ENCODE measurements at places on chromosomes 1 and 21.

- DNase-seq, result no peak
These were observed 51.1 kb downstream of the KCNK1 start for GRCh38 chr1:233664804-233665574.

GRCh38 chr1:1929639-1930545, 10.8 kb upstream of the TMEM52 start:
- no peak for DNase-seq

DNA sequence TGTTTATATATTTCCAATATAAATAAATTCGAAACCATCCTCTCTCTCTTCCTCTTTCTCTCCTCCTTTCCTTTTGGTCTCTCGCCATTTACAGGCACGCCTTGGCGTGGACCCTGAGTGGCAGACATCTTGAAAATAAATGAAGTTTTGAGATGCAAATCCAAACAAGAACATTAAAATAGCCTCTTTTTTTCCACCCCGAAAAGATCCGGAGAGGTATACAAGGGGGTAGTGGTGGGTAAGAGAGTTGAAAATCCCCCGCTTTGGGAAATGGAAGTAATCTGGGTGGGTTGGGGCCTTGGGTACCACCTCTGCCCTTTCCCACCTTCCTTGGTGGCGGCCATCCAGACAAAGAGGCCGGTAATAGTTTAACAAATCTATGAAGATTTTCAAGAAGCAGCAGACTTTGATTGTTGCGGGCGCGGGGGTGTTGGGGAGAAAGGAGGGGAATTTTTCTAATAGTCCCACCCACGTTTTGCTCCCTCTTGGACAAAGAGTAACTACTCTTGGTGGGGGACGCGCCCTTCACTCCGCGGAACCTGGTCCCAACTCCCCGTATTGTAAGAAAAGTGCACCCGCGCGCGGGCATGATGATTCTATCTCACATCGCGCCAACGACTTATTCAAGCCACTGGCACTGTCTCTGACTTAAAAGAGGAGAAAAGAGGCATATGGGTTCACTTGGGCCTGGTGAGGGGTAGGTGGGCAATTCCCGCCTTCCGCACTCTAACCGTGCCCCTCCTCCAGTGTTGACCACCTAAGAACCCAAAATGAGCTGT, 4.0 kb upstream of the FOXD3 start:
- no peak for DNase-seq

DNA sequence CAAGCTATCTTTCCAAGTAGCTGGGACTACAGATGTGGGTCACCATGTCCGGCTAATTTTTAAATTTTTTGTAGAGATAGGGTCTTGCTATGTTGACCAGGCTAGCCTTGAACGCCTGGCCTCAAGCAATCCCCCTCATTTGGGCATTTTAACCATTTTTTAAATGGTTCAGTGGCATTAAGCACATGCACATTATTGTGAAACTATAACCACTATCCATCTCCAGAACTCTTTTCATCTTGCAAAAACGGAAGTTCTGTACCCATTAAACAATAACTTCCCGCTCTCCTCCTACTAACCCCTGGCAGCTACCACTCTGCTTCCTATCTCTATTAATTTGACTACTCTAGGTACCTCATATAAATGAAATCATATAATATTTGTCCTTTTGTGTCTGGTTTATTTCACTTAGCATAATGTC, 4.8 kb upstream of the IL6R start:
- no peak for DNase-seq

- DNase-seq, result peak; percentile 48
These were observed 113.8 kb downstream of the UBR4 start for GRCh38 chr1:19096036-19096833.

DNA sequence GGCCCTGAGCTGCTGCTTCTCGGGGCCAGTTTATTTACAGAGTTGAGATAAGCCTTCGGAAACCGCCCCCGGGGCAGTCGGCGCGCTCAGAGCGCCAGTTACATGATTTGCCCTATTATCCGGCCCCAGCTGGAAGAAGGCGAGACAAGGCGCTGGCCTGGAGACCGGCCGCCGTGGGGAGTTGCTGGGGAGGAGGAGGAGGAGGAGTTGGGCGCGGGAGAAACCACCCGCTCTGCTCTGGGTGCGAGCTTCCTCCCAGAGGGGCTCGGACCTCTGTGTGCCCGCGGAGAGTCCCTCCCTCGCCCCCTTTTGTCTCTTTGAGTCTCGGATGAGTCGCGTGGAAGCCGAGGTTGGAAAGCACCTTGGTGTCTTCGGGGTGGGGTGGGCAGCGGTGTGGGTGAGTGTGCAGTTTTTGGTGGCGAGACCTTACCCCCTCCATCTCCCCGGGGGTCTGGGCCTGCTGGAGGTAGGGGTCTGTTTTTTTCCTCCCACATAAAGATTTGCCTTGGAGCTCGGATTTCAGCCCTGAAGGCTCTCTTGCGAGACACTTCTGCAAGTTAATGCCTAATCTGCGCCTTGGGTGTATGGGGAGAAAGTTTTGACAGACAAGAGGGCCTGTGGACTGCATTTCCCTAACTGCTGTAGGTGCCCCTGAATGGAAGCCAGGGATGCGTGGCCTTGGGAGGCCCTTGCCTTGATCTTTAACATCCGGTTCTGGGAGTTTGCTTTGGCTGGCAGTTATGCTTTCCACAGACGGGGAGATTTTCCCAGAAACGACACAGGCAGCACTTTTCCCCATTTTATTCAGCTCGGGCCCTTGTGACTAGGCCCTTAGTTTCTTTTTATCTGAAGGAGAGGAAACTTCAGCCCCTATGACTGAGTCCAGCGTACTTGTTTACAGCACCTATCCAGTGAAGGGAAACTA, 80.0 kb downstream of the NDUFS5 start:
- peak; percentile 80 for DNase-seq

- DNase-seq, result no peak
These were observed 65.8 kb upstream of the HSD17B7 start for GRCh38 chr1:162724583-162725120.

GRCh38 chr1:116819081-116819480, 64.9 kb downstream of the CD2 start:
- DNase-seq, result no peak

GRCh38 chr1:31952825-31953220, 14.7 kb upstream of the PTP4A2 start:
- no peak for DNase-seq

GRCh38 chr1:203425663-203425975, 50.0 kb upstream of the PRELP start:
- no peak for DNase-seq

DNA sequence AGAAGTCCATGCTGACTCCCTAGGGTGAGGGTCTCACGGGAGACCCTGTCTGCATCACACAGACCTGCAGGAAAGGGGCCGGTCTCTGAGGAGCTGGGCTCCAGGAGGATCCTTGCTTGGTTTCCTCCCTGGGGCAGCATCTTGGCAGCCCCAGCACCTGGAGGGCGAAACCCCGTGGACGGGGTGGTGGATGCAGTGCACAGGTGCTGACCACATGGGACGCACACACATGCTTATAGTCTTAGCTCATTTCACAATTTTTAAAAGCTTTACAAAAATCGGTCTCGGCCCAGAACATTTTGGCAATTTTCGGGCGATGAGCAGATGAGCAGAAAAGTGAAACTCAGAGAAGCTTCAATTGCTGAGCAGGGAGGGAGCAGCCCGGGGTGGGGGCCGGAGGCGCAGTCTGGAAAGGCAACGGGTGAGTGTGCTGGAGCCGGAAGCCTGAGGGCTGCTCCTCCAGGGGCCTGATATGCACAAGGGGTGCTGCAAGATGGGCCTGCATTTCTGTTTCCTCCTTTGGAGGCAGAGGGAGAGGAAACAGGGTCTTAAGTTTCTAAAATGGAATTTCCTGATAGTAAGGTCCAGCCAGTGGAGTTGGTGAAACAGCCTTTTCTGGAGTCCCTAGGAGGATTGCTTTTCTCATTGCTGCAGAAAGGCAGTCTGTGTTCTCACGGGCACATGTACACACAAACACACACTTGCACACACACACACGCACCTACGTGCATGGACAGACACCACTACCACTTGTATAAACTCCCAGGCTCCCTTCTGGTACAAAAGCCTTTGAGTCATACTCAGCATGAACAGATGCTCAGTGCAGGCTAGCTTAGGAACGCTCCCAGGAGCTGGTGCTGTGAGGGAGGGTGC, 60.6 kb downstream of the SCCPDH start:
- DNase-seq, result no peak

GRCh38 chr1:188669728-188670382, 1807.8 kb downstream of the BRINP3 start:
- no peak for DNase-seq

- DNase-seq, result no peak
These were observed 185.6 kb downstream of the TOMM20 start for GRCh38 chr1:234942879-234943506.

DNA sequence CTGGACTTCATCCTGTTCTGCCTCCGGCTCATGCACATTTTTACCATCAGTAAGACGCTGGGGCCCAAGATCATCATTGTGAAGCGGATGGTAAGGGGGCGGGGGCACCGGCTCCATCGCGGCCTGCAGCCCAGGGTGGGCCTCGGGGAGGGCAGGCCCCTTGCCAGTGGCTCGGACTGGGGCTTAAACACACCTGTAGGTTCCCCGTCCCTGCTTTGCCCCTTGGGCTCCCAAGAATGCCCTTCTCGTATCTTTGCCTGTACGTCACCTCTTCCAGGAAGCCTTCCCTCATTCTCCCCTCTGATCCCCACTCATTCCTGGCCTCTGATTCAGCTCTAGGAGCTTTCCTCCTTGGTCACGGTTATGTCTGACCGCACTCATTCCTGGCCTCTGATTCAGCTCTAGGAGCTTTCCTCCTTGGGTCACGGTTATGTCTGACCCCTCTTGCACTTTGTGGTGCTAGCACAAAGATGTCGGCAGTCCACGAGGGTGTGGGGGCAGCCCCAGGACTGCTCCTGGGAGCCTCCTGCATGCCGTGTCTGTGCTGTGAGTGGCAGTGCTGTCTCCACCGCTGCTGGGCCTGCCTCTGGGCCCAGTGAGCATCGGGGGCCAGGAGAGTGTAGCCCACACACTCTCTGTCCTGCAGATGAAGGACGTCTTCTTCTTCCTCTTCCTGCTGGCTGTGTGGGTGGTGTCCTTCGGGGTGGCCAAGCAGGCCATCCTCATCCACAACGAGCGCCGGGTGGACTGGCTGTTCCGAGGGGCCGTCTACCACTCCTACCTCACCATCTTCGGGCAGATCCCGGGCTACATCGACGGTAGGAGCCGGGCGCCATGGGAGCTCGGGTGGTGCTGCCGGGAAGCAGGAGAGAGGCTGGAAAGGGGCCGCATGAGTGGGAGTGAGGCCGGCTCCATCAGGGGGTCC, 49.1 kb upstream of the LRRC3 start:
- DNase-seq, result peak; percentile 85

- DNase-seq, result no peak
These were observed 47.9 kb upstream of the LAPTM5 start for GRCh38 chr1:30805304-30806003.
